GOT3 (cell line): ENCODE measurements at places on chromosomes 2 and 18.

DNA sequence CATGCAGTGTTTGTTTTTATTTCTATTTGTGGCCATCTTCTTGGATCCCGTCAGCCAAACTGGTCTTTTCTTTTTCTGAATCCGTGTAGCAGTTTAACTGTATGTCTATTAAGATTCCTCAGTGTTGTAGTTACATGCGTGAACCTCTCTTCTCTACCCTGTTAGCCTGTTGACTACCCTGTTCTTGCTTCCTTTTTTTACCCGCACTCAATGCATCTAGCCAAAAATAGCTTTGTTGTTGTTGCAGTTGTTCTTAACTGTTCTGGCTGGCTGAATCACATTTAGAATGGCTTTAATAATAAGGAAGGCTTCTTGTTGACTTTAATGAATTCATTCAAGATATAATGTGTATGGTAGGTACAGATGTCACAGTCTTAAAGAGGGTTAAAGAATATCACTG, 137.1 kb downstream of the LCLAT1 start:
- no peak for DNase-seq

GRCh38 chr2:204706939-204707338, 161.7 kb downstream of the PARD3B start:
- no peak for DNase-seq

DNA sequence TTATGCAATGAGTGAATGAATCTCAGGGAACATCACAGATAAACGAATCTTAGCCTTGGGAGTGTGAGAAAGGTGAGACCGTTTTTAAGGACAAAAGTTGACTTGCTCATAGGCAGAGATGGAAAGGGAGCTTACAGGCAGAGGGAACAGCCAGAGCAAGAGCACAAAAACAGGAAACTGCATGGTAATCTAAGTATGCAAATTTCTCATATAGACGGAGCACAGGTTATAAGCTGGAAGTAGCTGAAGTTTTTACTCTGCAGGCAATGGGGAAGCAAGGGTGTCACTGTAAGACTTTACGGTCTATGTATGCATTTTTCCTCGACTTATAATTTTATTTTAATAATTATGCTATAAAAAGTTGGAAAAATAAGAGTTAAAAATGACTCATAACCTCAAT, 44.8 kb upstream of the STRN start:
- no peak for DNase-seq

- DNase-seq, result no peak
Measured at GRCh38 chr2:223123855-223124610, 72.0 kb downstream of the KCNE4 start.

DNA sequence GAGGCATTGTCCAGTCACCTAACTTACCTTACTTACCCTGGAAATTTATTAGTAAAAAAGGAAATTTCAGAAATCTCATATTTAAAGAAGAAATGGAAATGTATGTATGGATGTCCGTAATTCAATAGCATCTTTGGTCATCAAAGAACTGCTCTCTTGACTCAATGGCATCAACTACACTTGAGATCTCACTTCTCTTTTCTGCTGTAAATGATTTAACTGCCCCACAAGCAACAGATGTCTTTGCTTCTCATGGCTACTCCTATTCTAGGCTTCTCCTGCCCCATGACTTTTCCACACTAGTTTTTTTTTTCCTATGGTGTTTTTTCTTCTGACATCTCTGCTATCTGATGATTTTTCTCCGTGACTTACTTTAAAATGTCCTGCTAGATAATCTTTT, 34.0 kb upstream of the ERMN start:
- no peak for DNase-seq

DNA sequence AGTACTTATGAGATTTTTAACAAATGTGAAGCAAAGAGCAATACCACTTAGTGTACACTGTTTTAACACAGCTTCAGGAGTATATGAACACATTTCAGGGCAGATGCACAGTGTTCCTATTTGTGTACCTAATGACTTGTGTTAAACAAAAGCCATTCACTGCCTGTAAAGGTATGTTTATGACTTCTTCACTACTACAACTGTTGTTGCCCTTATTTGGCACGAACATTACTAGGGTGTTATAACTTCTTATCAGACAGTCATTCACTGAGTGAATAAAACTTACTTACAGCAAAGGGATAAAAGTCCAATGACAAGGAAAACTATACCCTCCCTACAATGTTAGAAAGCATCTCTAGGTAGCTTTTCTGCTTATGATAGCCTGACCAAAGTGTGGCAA, 85.4 kb upstream of the CAVIN2 start:
- DNase-seq, result no peak

DNA sequence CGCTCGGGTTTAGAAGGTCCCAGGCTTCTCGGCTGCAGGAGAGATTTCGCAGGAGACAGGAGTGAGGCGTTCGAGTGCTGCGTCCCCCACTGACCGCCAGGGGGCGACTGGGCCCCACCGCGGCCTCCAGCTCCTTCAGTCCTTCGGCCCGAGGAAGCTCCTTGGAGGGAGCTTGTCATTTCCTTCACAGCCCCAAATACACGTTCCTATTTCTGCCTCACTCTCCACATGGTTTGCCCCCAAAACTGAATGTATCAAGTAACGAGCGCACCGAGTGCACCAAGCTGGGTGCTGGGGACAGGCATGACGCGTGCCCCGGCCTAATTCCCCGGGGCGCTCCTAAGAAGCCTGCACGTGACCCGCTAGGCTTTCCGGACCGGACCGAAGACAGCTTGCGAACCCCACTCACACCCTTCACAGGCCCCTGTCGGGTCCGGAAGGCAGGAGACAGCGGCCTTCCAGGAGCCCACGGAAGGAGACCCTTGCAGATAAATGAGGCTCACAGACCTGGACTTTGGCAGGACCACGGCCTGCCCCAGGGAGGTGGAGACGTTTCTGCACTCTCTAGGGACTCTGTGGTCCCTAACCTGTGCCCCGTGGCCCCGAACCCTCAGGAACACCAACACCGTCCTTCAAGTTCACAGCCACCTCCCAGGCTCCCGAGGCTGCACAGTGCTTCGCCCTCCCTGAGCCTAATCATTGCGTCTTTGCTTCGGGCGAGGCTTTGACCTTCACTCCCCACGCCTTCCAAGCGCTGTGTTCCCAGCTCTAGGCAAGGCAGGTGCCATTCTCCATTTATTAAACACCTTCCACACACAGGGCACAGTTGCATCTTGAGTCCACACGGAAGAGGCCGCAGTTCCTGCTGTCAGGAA, 13.0 kb upstream of the FAHD2A start:
- peak; percentile 20 for DNase-seq

- DNase-seq, result no peak
Measured at GRCh38 chr2:38483776-38484501, 106.9 kb upstream of the ATL2 start.

GRCh38 chr2:173054466-173054865, 21.2 kb upstream of the MAP3K20 start:
- no peak for DNase-seq

DNA sequence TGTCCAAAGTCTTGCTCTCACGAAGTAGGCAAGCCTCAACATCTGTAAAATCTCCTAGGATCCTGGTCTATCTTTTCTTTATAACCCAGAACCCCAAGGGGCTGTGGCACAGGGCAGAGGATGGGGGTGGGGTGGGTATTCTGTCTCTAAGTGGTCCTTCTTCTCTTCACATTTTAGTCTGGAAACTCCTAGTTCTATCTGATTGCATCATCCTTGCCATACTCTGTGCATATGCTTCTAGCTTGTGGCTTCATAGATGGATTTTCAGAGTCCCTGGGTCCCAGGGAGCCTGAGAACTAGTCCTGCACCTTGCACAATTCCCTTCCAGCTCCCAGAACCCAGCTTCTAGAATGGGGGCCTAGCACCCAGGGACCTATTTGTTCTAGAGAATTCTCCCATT, 52.5 kb downstream of the RNF152 start:
- DNase-seq, result no peak

GRCh38 chr2:237432484-237433092, 18.6 kb upstream of the COL6A3 start:
- peak; percentile 73 for DNase-seq

DNA sequence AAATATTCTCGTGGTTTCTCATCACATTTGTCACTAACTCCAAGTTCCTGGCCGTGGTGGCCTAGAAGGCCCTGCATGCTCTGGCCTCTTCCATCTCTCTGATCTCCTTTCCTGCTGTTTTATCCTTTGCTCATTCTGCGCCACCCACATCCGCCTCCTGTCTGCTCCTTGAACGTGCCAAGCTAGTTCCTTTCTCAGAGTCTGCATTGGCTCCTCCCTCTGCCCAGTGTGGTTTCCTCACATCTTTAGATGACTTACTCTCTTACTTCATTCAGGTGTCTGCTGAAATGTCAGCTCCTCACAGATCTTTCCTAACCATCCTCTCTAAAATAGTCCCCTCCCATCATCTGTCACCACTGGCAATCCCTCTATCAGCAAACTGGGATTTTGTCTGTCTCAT, 158.6 kb upstream of the RBMS1 start:
- DNase-seq, result no peak

DNA sequence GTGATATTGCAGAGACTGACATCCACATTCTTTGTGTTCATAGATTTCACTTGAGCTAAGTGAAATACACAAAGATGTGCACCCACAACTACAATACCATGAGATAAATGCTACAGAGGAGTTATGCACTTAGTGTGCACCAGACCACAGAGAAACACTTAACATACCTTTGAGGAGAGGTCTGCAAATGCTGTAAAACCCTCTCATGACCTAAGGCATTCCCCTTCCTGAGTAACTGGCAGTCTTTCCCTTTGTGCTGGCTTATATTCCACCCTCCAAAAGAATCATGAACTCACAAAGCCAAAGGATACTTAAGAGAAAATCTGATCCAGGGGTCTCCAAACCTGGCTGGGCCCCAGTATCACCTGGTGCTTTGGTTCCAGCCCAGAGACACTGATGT, 16.2 kb downstream of the NXPH2 start:
- DNase-seq, result no peak

DNA sequence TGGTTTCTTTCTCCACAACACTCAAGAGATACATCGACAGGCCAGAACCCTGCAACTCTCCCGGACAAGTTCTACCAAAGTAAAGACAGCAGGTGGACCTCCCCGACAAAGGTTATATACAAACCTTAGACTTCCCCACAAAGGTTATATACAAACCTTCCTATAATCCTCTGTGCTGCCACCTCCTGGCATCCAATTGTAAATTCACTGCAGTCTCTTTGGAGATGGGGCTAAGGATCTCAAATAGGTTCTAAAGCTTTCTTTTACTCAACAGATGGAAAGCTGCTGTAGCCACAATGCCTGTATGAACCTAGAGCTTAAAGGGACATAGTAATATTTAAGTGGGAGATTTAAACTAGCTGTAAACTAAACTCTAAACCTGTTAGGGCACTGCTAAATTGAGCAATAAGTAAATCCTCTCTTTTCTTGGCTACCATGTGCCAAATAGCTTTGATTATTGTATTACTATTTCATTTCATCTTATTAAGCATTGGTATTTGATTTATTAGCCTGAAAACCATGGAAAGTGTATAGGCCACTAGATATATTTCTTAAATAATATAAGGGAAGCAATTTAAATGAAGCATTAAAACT, 9.8 kb upstream of the MREG start:
- no peak for DNase-seq

DNA sequence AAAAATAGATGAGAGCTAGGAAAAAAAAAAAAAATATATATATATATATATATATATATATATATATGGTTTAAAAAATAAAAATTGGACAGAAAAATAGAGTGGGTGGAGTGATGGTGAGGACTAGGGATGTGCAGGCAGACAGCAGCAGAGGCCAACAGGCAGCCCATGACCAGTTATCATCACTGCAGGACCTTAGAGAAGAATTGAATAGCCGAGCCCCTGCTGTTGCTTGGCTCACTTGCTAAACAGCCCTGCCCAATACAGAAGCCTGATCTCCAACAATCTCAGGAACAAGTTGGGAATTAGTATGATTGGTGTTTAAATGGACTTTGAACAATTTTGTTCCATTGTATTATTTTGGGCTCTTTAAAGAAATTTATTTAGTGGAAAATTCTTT, 967.5 kb upstream of the PIK3C3 start:
- DNase-seq, result no peak

DNA sequence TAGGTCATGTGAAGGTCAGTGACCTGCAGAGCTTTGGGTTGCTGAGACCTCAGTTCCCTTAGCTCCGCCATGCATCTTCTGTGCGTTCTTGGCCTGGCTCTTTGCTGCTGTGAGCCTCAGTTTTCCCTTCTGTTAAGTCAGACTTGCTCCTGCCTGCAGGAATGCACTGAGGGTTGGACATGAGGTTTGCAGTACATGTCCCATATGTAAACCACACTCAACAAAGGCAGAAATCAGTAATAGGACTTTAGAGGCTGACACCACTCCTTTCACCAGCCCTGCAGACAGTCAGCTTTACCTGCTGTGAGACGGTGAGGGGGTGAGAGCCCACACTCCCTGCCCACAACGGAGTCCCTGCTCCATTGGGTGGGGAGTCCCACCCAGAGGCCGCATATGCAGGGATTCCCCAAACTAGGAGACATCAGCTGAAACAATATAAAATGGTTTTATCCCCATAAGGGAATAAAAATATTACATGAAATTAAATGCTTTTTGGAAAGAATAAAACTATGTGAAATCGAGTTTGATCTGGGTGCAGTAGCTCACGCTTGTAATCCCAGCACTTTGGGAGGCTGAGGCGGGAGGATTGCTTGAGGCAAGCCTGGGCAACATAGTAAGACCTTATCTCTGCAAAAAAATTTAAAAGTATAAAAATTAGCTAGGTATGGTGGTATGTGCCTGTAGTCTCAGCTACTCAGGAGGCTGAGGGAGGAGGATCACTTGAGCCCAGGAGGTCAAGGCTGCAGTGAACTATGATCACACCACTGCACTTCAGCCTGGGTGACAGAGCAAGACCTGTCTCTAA, 55.1 kb downstream of the MYO7B start:
- DNase-seq, result no peak

DNA sequence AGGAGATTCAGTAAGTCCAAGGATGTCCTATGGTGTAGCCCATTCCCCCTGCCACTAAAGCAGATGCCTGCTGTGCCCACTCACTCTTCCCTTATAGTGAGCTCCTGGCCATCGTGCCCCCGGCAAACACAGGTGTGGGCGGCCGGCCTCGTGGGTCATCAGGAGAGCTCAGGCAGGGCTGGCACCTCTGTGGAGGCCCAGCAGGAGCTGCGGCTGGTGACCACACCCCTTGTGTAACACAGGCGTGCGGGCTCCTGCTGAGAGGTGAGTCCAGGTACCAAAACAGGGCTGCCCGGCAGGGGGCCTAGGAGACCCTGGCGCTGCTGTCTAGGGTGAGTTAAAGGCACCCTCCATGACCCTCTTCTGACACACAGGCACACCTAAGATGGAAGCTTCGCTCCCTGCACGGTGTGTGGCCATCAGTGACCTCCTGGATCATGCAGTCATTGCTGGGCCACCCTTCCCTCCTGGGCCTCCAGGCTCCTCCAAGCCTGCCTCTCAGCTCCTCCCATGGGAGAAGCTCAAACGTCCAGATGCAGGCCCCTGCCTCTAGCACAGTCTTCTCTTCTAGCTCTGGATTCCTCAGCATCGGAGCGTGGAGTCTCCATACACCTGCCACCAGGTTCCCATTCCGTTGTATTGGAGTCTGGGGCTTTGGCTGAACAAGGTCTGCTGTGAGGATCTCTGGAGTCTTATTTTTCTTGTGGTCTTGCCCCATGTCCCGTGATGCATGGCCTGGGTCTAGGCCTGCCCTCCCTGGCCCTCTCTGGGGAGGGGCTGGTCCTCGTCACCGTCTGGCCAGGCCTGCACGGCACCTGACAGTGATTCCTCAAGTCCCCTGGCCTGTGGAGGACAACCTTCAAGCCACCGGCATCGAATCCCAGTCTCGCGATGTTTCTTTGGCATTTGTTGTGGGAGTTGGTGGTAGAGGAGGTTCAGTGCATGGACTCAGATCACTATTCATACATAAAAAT, 246.9 kb downstream of the ACKR3 start:
- no peak for DNase-seq
